ENCODE measurements at places on chromosomes 1 and 21.

DNA sequence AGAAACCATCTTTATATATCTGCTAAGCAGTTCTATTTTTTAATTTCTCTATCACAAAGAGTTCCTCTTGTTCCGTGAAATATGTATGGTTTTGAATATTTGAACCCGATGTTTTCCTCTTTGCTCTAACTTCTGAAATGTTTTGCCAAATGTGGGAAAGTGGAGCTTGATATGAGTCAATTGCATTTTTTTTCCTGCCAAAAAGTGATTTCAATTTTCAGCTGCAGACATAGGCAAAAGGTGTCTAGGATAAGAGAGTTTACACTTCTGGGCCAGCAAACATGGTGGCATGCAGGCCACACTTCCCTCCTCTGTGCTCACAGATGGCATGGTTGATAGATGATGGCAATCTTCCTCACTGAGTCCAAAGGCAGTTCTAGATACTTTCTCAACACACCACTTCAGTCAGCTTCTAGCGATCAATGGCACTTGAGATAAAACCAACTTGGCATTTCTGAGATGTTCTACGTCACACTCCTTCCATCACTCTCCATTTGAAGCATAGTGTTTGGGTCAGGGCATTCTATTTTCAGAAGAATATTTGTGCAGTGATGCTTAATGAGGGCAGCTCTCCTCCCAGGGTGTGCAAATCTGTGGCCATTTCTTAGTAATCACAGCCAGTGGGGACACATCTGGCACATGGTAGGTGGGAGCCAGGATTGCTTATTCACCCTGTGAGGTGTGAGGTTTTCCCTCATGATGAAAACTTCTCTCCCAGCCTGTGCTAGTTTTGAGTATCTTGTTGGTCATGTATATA lies 54.4 kb upstream of the SCAF4 start:
- no peak for DNase-seq

DNA sequence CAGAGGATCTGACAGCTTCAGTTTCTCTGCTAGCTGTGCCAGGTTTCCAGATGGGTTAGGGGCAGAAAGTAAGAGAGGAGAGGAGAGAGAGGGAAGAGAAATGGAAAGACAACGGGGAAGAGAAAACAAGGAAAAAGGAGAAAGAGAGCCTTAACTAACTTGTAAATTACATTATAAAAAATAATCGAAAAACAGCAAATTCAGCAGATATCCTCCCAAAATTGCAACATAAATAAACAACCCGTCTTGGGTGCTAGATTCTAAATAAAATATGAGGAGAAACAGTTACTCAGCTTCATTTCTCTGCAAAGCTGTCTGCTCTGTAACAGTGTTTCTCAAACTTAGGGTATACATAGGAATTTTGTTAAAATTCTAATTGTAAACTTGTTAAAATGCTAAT lies 29.2 kb downstream of the SEC16B start:
- DNase-seq = no peak

DNA sequence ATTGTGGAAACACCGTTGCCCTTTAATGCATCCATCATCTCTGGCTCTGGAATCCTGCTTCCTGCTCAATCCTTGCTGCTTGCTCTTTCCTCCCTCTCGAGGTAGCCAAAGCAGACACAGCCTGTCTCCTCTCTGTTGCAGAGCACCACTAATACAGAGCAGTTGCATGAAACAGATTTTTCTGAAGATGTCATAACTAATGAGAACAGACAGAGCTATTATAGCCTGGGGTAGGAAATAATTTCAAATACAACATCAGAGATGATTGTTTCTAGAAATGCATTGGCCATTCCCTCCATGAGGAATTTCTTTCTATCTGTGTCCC lies 23.3 kb upstream of the ACBD6 start:
- DNase-seq = no peak

DNA sequence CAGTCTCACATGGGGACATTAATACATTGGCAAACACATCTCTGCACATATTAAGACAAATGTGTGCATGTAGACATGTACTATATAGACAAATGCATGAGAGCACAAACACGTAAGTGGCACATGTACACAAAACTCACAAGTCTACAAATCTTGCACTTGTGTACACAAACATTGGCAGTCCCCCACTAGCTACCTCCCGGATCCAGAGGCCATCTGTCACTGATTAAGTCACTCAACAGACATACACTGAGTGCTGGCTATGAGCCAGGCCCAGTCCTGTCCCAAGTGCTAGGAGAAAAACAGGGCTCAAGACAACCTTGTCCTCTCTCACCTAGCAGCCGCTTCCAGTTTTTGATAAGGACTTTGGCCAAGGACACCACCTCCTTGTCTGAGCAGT lies 7.0 kb downstream of the TCEA3 start:
- no peak for DNase-seq

DNA sequence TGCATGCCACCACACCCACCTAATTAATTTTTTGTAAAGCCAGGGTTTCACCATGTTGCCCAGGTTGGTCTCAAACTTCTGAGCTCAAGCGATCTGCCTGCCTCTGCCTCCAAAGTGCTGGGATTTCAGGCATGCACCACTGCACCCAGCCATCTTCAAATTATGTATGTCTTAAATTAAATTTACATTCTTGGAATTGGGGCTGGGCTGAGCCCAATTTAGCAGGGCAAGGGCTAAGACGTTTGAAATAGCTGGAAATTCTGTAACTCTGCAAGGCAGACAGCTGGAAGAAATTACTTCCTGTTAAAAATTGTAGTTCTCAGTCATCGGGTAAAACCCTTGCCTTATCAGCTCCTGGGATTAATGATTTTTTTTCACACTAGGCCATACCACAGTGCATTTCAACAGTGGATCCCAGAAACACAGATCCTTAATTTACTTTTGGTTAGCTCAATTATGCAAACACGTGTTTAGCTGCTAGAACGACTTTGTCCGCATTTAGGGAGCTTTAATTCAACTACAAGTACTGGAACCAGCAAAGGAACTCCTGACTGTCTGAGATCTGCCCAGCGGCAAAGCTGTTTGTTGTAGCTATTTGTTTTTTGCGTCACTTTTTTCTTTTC lies 83.3 kb downstream of the OLFML3 start:
- no peak for DNase-seq

GRCh38 chr1:93448292-93448982 lies 519 bp downstream of the FNBP1L start:
- DNase-seq = peak; percentile 60

GRCh38 chr21:41024746-41025254 lies 143.2 kb upstream of the BACE2 start:
- no peak for DNase-seq

DNA sequence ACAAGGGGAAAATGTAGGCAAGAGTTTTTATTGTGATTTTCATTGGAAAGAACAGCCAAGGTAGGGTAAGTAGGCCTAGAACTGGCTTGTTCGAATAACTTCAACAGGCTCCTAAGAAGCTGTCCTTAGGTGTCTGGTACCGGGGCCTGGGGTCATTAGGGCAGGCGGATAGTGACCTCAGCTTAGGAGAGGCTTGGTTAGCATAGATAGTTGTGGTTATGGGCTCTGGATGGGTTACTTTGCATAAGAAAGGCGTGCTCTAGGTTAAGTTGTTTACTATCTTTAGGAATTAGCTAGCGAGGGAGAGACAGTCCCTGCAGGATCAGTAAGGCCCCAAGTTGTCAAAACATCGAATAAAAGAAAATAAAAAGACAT lies 20.7 kb upstream of the HPCAL4 start:
- DNase-seq = no peak

- no peak for DNase-seq
Observed at GRCh38 chr1:172483448-172483847, 39.6 kb upstream of the PIGC start.

DNA sequence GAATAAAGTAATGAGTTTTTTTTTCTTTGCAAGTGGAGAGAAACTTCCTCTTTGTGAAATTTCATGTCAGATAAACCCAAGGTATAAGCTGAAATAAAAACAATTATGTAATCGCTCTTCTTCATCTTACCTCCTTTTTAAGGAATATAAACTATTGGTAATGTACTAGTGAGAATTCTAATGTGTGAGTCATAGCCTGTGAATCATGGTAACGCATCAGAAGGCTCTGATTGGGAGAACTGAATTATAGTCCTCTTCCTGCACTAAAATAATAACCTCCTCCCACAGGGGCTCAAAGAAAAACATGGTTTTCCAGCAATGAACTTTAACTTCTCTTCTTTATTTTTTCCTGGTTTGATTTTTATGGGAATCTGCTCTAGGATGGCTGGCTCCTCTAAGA lies 57.1 kb upstream of the COX20 start:
- DNase-seq = no peak

DNA sequence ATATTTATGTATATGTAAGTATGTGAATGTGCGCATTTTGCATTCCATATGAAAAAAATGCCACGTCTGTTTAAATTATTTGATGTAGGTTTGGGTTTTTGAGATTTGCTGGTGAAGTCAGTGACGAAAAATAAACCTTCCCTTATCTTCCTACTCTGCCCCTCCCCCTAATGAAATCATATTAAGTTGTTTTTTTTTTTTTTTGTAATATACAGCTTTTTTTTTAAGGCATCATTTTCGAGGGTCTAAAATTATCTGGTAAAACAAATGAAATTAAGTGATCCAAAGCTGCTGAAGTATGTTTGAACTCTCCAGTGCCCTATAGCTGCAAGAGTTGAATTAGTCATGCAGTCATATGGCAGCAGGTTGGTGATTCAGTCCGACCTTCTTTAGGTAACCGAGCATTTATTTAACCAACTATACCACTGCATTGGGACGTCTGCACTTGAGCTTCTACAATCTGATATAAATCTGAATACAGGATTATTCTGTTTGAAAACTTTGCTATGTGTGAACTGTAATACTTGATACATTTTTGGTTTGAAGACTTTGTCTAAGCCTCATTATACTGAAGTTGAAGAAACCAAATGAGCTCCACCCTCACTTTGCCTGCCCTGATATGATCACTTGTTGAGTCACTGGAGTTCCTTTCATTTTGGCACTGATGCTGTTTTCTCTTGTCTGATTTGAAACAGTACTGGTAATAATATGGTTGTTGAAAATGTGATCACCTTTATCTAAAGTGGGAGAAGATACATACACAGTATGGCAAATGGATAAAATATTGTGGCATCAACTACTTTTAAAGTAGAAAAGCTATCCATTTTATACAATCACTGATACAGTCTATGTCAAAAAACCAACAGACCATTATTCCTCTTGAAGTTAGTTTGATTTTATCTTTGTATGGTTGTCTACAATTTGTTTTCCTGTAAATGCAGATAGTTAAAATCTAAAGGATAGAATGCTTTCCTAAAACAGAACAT lies 11.7 kb downstream of the PDIK1L start:
- DNase-seq = no peak

DNA sequence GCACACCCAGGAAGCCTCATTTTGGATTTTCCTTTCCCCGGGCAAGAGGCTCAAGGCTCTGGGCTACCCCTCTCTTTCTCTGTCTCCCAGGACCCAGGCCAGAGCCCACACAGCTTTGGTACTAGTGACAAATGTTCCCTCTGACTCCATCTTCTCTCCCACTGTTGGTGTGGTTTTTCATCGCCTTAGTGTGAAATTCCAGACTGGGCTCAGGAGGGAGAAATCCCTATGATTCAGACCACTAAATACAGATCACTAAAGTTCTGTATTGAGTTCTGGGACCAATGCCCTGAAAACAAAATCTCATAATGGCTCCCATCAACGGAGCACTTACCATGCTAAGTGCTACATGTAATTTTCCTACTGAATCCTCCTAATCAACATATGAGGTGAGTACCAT lies 26.1 kb downstream of the IQGAP3 start:
- DNase-seq = no peak

DNA sequence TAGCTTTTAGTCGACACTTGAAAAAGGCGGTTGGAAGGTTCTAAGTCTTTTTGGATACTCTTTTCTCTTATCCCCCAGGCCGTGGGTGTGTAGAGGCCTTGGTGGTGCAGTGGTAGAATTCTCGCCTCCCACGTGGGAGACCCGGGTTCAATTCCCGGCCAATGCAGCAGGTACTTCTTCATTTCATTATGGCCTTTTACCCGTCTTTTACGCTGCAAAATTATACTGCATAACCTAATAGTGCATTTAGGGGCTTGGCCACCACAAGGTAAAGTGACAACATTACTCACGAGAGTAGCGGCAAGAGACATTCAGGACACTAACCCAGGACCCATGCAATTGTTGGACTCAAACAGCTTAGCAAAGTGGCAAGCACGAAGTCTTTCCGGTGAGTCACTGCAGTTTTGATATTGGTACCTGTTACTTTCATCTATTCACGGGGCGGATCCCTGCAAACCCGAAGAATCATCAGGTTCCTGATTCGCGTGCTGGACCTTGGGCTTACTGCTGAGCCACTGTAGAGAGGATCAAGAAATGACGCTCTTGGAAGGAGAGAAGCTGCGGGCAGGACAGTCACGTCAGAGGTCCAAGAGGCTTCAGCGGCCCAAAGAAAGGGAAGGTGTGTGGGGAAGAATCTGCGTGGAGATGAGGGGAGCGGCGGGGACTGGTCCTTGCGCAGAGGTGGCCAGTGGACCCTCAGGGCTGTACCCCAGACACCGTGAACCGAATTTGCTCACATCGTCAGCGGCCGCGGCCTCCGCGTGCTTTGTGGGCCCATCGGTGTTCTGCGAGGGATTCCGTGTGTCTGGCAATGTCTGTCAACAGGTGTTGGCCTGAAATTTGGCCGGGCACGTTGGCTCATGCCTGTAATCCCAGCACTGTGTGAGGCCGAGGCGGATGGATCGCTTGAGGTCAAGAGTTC lies 12.9 kb upstream of the RNU1-4 start:
- no peak for DNase-seq

- no peak for DNase-seq
Observed at GRCh38 chr1:55047611-55048010, 8.3 kb downstream of the PCSK9 start.

DNA sequence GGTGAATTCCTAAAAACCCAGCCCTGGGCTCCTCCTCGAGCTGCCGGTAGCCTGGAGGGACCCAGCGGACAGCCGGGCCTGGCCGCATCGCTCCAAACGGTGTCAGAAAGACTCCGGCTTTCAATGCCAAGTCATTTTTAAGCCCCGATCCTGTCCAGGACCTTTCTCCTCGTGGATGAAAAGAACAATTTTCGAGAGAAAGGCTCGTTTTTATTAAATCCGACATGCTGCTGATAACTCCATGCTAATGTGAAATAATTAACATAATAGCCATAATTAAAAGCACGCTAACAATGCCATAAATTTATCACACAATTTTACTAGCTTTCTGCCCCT lies 4.6 kb upstream of the FOXD3 start:
- no peak for DNase-seq

- no peak for DNase-seq
Observed at GRCh38 chr1:11752359-11753088, 9.5 kb upstream of the C1orf167 start.
